Muscle of leg (tissue), 16 donors: ENCODE measurements at places on chromosomes 6 and 20.

DNA sequence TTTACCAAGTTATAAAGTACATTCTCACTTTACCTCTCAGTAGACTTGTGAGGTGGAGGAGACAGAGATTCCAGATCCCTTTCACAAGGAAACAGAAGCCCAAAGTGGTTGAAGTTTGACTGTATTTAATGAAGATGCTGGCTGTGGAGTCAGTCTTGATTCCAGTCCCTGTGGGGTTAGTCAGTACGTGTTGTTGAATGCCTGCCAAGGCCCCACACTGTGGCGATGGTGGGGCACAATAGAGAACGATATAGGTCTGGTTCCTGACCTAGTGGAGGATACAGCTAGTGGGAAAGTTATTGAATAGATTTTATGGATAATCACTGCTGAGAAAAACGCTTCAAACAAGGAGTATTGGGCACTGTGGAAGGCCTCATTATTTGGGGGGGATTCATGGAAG, 71.4 kb downstream of the LRRC1 start:
- no peak for DNase-seq

GRCh38 chr6:141550471-141550870, 582.3 kb upstream of the GJE1 start:
- no peak for DNase-seq

- DNase-seq: no peak
Measured at GRCh38 chr6:26592649-26593048, 4.1 kb upstream of the ABT1 start.

GRCh38 chr6:7446619-7447325, 57.2 kb downstream of the RIOK1 start:
- no peak for DNase-seq

- no peak for DNase-seq
Measured at GRCh38 chr20:1297486-1297885, 31.4 kb downstream of the SNPH start.

DNA sequence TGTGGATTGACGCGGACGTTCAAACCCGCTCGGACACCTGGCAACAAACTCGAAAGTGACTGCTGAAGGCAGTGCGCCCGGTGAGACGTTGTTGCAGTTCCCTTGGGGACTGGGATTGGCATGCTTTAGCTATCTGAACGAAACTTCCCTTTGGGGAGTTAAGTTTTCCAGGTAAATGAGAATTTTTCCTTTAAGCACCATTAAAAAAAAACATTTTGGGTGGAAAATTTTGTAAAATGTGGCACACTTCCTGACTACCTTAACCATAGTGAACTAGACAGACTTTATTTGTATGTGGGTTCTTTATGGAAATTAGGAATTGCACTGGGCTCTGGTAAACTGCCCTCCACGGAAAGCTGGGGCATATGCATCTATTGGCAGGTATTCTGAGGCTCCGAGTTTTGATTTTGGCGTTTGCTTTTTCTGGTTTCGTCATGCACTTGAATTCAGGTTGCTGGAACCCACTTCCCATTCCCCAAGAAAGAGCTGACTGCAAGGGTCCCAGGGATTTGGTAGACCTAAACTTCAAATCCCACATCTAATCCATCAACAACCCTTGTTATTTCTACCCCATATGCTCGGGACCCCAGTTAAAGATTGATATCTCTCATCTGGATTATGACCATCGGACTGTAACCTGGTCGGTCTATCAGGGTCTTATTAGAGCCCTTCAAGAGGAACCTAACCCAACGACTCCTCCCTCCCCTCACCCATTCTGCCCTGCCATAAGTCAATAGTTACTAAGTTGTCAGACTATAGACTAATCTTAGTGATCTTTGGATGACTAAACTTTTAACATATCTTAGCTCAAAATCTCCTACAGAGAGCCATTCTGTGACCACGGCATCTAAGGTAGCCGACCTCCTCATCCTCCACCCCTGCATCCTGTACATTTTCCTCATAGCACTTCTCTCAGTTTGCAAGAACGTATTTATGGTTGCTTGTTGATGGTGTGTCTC, 800 bp upstream of the DYNLT1 start:
- no peak for DNase-seq

DNA sequence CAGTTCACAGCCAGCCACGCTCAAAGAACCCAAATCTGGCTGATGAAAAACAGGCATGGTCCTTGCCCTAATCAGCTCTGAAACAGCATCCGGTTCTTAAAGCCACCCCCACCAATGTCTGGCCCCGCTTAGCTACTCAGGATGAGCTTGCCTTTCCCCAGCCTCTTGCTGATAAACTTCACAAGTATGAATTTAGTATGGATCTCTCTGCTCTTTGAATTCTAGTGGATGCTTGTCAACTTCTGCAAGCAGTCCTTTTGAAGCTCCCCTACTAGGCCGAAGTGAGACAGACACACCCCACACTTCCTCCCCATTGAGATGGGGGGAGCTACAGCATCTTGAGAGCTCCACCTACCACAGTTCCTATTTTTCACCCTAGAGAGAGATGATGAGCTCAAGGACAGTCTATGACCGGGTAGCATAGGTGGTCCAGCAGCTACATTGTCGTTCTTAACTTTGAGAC, 36.7 kb downstream of the EBF4 start:
- DNase-seq: no peak

DNA sequence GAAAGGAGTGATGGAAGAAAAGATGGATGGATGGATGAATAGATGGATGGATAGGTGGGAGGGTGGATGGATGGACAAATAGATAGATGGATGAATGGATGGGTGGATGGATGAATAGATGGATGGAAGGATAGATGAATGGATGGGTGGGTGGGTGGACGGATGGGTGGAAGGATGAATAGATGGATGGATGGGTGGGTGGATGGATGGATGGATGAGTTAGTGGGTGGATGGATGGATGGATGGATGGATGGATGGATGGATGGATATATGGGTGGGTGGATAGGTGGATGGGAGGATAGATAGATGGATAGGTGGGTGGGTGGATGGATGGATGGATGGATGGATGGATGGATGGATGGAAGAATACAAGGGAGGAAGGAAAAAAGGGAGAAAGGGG, 82.2 kb downstream of the ATXN1 start:
- DNase-seq: no peak

- no peak for DNase-seq
Measured at GRCh38 chr6:168117942-168118341, 38.9 kb upstream of the FRMD1 start.

DNA sequence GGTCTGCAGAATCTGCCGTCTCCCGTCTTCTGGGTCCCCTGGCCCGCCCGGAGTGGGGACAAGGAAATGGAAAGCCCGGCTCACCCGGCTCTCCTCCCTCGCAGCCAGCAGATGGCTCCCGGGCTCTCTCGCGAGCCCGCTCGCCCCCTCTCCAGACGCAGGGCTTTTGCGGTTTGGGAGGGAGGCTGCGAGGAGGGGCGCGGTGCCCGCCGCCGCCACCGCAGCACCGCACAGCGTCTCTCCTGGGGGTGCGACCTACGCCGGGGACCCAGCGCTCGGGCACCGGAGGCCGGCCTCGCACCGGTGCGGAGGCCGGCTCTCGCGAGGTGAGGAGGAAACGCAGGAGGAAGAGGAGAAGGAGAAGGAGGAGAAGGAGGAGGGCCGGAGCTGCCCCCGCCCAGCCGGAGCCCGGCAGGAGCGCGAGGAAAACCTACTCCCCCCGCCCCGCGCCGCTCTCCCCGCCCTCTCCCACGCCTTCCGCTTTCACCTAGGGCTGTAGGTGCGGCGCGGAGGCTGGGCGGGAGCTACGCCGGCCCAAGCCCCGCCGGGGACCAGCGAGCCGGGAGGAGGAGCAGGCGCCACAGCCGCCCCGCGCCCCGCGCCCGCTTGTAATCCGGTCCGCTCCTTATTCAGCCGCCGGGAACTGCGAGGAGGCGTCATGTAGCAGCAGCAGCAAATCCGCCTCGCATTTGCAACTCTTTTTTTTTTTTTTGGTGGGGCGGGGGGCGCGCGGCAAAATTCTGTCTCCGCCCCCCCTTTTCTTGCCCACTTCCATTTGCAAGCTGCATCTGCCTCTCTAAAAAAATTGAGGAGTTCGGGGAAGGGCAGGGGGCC, at the start of gene CARMIL1:
TSS of gene CARMIL1 (plus strand) at position 461 of the 834 bp plus-strand sequence. CDS start 422 bp downstream, outside the sequence.
- peak; percentile 92 for DNase-seq

GRCh38 chr6:109188115-109188411, 92.8 kb downstream of the CEP57L1 start:
- DNase-seq: no peak

DNA sequence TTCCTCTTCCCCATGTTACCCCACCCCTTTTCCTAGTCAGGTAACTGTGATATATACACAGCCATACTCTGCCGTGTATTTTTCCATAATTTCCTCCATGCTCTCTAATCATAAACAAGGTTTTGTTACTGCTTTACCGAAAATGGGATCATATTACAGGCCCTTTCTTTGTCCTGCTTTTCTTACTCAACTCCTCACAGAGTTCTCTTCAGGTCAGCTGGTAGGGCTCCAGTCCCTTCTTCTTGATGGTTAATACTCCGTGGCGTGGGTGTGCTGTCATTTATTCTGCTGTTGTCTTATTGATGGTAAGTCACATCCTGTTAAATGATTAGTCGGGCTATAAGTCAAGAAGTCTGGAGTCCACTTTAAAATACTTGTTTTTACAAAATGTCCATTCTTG, 24.9 kb upstream of the PI16 start:
- peak; percentile 69 for DNase-seq

DNA sequence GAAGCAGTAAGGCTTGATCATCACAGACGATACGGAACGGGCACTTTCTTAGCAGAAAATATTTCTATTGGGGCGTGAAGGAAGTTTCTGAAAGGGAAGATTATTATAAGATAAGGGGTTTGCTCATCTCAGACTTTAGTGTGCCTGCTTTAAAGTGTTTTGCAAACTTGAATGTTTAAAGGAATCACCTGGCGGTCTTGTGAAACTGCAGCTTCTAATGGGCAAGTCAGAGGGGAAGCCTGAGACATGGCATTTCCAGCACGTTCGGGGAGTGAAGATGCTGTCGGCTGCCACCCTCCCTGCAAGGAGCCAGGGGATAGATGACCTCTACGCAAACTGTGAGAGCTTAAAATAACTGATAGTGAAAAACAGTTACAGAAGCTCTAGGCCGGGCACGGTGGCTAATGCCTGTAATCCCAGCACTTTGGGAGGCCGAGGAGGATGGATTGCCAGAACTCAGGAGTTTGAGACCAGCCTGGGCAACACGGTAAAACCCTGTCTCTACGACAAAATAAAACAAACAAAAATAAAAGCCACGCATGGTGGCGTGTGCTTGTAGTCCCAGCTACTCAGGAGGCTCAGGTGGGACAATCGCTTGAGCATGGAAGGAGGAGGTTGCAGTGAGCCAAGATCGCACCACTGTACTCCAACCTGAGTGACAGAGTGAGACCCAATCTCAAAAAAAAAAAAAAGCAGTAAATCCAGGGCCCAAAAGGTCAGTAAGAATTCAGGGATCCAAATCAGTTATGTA, 2.3 kb upstream of the KIF16B start:
- DNase-seq: peak; percentile 25

DNA sequence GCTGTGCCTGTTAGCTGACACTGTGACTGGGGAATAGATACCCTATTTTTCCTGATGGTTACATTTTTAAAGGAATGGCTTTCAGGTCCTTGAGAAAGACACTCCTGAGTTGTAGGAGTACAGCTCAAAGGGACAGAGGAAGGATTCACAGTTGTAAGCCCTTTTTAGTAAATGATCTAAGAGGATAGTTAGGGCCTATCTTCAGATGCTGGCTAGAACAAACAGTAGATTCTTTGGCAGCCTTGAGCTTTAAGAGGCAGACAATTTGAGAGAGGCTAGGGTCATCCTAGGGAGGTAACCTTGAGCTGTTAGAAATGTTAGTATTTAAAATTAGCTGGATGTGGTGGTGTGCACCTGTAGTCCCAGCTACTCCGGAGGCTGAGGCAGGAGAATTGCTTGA, 111.5 kb downstream of the ZFAND3 start:
- peak; percentile 16 for DNase-seq

- no peak for DNase-seq
Measured at GRCh38 chr20:57677584-57677982, 32.2 kb downstream of the PMEPA1 start.

DNA sequence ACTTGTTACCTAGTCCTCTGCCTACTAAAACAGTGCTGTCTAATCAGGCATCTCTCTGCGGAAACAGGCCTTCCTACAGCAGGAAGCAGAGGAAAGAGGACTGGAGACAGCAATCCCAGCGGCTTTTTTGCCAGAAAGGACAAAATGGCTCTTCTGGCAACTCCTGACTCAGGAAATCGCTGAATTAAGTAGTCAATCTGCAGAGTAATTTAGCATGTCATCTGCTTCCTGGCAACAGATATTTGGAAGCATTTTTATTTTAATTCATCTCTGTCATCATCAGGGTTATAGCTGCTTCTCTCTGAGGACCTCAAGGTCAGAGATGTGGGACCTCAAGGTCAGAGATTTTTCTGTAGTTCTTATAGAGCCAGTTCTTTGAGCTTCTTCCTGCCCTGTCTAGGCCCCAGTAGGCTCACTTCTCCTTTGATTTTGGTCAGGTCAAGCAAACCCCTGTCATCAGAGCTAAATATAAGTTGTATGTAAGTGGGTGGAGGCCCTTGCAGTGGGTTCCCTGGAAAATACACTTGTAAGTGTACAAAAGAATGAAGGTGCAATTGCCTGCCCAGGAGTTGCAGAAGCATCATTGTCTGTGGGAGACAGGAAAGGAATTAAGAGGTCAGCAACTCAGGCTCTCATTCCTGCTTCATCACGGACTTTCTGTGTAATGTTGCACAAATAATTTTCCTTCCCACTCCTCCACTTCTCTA, 229.4 kb downstream of the ALDH8A1 start:
- DNase-seq: peak; percentile 78

- DNase-seq: no peak
Measured at GRCh38 chr20:44931911-44932310, 22.1 kb downstream of the PABPC1L start.

DNA sequence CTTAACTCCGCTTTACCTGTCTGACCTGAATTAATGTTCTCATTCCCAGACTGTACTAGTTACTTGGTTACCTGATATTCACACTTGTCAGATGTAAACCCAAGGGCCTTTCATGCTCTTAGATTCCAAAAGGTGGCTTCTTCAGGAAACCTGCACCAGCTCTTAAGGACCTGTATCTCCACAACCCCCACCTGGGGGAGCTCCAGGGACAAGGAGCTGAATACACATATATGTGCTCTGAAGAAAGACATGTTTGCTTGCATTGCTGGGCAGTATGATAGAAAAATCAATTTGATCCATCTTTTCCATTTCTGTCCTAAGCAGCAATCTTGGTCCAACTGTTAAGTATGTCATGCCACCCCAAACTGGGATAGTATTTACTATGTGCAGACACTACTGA, 64.8 kb upstream of the POU3F2 start:
- no peak for DNase-seq

- no peak for DNase-seq
Measured at GRCh38 chr20:31670371-31671228, 32.9 kb downstream of the COX4I2 start.

DNA sequence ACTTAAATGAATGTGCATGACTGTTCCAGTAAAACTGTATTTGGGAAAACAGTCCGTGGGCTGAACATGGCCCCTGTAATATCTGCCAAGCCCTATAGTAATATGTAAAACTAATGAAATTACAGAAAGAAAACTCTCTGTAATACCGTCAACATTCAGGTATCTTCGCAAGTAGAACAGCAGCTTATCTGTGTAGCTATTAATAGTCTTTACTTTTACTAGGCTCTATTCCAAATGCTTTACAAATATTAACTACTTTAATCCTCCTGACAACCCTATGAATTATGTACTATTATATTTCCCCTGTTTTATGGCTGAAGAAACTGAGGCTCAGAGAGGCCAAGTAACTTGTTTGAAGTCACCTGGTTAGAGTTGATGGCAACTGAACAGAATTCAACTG, 57.1 kb downstream of the DAAM2 start:
- DNase-seq: no peak
